ENCODE measurements at places on chromosomes 1 and 21. TPM values are rescaled to one million over a fixed set of nuclear protein-coding genes. Genes with fewer than 3 reads are reported as not detected.

Gene SH3BGR
- 3.7 TPM for total RNA-seq

Gene VWA5B1
- 0.16 TPM for total RNA-seq

DNA sequence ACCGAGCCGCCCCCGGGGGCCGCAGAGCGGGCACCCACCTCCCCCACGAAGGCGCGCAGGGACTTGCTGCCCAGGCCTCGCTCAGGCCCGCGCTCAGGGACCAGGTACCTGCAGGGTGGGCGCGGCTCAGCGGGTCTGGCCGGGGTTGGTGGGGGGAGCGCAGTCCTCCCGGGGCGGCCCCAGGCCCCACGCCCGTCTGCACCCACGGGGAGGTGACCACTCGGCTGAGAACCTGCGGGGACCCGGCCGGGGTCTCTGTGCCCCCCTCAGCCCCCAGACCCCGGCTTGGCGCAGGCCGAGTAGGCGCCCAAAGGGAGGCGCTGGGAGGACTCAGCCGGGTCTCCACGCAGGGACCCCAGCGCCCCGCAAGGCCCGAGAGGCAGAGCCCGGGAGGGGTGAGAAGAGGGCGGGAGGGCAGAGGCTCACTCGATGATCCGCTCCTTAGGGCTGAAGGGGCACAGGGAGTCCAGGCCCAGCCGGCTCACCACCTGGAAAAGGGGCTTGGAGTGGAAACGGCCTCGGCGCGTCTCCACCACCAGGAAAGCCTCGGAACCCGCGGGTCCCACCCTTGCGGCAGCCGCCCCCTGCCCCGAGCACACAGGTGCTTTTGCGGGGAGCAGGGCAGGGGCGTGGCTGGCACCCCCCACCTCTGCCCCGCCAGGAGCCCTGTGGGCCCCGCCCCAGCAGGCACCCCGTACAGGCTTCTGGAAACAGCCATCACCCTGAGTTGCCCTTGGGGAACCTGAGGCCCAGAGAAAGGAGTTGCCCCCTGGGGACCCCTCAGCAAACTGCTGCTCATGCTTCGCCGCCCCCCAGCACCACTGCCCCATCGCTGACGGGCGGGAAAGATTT, 9.3 kb downstream of the FTCD start:
- no peak for DNase-seq

- DNase-seq: no peak
These were observed 18.4 kb upstream of the PTBP2 start for GRCh38 chr1:96703186-96703585.

DNA sequence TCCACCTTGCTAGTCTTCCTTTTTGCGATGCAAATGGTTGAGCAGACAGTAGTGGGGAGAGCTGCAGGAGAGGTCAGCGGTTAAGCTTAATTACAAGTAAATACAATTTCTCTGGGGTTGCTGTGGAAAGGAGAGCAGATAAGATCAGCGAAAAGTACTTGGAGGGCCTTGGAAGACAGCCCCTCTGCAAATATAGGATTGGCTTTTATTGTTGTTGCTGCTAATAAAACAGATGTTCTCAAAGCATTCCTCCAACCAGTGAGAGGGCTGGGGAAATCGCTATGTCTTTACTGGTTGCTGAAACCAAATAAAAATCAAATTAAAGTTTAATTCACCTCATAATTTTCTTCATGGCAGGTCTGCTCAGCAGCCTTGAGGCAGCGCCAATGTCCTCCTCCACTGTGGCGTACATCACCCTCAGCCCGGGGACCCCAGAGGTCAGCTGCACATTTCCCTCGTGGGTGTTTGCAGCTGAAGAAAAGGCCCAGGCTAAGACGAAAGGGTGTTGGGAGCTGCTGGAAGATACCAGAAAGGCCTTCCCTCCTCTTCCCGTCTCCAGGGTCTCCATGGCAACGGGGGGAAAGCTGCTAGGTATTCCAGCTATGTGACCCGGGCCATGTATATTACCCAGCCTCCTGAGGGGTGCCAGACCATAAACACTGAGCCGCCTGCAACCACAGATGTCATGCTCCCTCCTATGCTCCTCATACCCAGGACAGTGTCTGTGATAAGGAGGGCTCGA, 54.6 kb upstream of the POU2F1 start:
- DNase-seq: no peak

Gene CD84
- 2.2 TPM for total RNA-seq

Gene ADAM30
- not detected for total RNA-seq

DNA sequence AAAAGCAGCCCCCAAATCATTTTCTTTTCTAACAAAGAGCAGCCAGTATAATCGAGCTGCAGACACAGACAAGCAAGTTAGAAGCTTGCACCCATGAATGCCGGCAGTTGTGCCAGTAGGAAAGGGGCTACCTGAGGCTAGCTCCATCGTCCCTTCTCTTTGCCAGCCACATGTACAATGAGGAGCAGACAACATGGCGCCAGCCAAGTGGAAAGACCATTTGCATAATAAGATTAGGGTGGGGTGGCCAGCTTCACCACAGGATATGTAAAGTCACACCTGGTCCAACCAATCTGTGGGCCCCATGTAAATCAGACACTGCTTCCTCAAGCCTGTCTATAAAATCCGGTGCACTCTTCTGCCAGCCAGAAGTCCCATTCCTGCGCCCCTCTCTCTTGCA, 103.7 kb downstream of the CCDC185 start:
- no peak for DNase-seq

Measured in occipital lobe (tissue), 3 donors.